Prostate gland (tissue), 2 donors: ENCODE measurements at places on chromosomes 2 and 18. TPM values are rescaled to one million over a fixed set of nuclear protein-coding genes. Genes with fewer than 3 reads are reported as not detected.

DNA sequence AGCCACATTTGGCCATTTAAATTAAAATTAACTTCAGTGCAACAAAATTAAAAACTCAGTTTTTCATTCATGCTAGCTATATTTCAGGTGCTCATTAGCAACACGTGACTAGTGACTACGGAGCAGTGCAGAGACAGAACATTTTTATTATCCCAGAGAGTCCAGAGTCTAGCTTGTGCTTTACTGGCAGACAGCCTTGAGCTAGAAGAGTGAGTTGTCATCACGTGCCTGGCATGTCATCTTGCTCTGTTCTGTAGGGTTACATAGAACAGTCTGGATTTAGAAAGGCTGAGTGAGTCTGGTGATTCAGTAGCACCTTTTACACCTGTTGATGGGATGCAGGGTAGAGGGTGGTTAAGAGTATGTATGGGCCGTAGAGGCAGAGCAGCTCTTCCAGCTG lies 136.9 kb upstream of the IL1R2 start:
- no peak for DNase-seq

DNA sequence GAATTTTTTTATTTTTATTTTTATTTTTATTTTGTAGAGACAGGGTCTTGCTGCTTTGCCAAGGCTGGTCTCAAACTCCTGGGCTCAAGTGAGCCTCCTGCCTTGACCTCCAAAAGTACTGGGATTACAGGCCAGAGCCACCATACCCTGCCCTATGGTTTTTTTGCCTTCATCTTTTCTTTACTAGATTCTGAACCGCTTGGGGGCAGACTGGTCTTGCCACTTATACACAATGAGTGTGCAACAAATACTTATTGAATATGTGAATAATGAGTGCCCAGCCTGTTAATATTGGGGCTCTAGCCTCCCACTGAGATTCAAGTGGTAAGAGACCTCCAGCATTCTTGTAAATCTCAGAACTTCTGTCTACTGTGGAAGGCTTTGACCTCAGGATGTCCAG lies 3.9 kb downstream of the NCK2 start:
- DNase-seq = no peak

Gene TBR1
- total RNA-seq = 0.45 TPM

Gene IFIH1
- total RNA-seq = 13.1 TPM

Gene FBXO36
- 5.6 TPM for total RNA-seq

GRCh38 chr2:241817126-241817820 lies 8.3 kb downstream of the NEU4 start:
- DNase-seq = no peak

GRCh38 chr2:120244656-120245519 lies 7.8 kb upstream of the RALB start:
- no peak for DNase-seq

Gene ADD2
- total RNA-seq = 3.1 TPM

Gene ANKRD36B
- 57.9 TPM for total RNA-seq

GRCh38 chr2:24521162-24521857 lies 30.3 kb downstream of the NCOA1 start:
- DNase-seq = no peak

Gene TCF7L1
- total RNA-seq = 2.6 TPM

DNA sequence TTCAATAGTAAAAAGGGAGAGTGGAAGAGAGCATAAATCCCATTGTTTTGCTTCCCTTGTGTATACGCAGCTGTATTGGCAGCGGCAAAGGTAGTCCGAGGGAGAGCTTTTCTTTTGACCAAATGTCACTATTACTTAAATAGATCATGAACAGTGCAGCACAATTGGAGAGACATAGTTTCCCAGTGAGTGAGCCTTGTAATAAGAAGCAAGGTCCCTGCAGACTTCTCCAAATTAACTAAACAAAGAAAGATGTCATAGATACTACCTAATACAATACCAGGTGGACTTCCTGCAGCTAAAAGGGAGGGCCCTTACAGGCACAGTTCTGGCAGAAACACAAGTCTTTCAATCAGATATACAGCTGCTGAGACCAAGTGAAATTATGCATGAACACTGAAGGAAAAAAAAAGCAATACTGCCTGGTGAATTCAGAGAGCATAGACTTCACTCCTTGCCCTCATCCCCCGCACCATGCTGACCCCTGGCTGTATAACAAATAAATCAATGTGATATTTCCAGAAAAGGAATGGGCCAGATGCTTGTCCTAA lies 404.7 kb upstream of the CDH2 start:
- DNase-seq = no peak

DNA sequence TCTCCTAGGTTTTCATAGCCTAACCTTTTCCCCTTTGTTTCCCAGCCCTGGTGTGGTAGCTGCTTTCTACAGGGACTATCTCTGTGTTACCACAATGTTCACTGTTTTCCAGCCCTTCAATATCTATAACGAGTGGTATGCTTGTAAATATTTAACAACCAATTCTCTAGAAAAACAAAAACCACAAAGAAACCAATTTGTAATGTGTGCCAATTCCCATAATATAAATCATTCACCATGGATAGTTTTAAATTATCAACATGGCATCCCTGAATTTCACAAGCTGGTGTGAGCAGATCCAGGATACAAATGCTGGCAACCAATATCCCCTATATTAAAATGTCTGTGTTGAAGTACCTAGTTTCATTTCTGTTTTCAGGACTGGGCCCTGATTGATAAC lies 207.5 kb upstream of the FBXO11 start:
- DNase-seq = no peak

- no peak for DNase-seq
Measured at GRCh38 chr2:149170156-149170555, 131.7 kb downstream of the LYPD6B start.

- DNase-seq = no peak
Measured at GRCh38 chr18:31680433-31680811, 4.0 kb downstream of the B4GALT6 start.

GRCh38 chr2:55490554-55490953 lies 29.0 kb upstream of the CFAP36 start:
- no peak for DNase-seq

DNA sequence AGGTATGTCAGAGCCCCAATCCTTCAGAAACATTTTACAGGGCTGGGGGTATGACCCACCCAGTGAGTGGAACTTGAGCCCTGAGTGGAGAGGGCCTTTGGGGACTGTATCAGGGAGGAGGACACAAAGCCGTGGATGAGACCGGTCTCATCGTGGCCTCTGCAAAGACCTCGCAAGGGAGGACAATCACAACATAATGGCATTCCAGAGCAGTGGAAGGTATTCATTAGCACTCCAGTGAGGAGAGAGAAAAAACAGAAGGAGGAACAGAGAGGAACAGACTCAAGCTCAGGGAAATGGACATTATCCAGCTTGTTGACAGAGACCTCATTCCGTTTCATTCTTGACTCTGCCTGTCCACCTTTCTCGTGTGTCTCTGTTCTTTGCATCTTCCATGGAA lies 38.8 kb upstream of the CTAGE1 start:
- no peak for DNase-seq

DNA sequence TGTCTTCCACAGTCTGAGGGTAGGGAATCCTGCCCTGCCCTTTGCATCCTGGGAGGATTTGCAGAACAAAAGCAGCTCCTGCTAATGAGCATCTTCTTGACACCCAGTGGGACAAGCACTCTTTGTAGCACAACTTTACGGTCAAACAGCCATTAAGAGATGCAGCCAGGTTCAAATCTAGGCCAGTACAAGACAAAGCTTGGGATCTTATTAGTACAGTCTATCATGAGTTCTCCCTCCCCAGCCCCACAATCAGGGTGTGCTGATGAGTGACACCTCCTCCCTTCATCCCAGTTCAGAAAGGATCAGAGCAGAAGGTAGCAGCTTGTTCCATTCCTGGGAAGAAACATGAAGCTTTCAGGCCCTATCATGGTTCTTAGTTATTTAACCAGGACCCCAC lies 41.9 kb downstream of the MARCO start:
- no peak for DNase-seq

GRCh38 chr2:223969856-223970255 lies 12.6 kb downstream of the MRPL44 start:
- no peak for DNase-seq

GRCh38 chr2:187920511-187920910 lies 366.3 kb upstream of the TFPI start:
- no peak for DNase-seq

DNA sequence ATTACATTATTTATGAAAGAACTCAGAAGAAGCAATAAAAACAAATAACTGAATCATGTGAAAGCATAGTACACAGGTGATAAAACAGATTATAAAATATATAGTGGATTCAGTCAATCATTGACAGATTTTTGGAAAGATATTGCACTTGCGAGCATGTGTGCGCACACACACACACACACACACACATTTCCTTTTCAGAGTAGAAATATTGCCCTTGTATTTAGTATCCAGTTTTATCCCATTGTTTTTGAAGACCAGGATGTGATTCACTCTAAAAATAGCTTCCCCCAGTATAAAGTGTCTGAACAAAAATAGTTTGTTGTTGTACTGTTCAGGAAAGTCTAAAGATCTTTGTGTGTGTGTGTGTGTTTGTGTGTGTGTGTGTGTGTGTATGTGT lies 145.5 kb downstream of the CALCRL start:
- no peak for DNase-seq

- no peak for DNase-seq
Measured at GRCh38 chr2:219163156-219163555, 2.5 kb upstream of the NHEJ1 start.

DNA sequence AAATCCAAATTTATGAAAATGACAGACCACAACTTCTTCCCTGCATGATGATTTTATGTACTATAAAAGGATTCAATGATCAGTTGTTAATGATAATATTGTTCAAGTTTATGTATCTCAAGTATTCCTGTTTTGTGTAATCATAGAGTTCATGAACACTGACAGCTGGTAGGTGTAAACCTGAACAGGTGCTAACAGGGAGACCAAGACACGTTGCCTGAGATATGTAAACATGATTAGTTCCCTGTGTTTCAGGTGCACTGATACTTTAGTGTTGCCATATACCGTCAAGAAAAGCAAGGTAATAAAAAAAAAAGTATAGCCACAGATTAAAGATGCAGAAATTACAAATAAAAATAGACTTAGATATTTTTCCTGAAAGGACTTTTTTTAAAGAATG lies 131.8 kb downstream of the BAZ2B start:
- no peak for DNase-seq

Gene DSG2
- total RNA-seq = 19.5 TPM

- DNase-seq = no peak
Measured at GRCh38 chr2:65355186-65355831, 77.1 kb downstream of the SPRED2 start.

GRCh38 chr2:26279886-26280285 lies 35.1 kb downstream of the HADHB start:
- no peak for DNase-seq

GRCh38 chr2:21819454-21819853 lies 695.7 kb downstream of the TDRD15 start:
- no peak for DNase-seq

- DNase-seq = no peak
Measured at GRCh38 chr2:43724728-43725526, 48.7 kb upstream of the C1GALT1C1L start.

Gene GALR1
- 0.34 TPM for total RNA-seq

DNA sequence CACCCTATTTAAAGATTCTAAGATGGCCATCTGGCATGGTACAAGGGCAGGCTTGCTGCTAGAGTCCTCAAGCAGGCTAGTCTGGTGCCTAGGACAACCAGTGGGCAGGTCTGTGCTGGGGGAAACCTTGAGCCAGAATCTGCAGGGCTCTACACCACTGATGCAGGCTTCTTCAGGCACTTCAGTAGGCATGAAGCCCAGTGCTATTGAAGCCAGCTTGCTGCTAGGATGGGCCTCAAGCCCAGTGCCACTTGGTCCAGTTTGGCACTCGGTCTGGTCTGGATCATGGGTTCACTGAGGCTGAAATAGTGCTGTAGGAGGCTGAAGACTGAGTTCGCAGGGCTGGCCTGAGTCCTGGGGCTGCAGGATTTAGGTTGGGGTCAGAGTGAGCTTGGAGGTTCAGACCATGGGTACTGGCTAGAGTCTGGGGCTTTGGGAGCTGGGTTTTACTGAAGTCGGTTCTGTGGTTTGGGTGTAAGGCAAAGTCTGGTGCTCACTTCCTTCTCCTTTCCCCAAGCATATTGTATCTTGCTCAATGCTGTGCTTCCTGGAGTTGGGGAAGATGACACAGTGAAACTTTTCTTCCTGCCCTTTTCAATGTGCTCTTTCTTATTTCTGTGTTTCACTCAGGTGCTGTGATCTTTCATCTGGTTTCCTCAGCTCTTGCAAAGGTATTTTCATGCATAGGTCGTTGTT lies 41.2 kb downstream of the SP100 start:
- DNase-seq = no peak

Gene GCKR
- total RNA-seq = 0.87 TPM

Gene EPHA4
- 88.8 TPM for total RNA-seq

GRCh38 chr2:41896186-41896846 lies 151.5 kb upstream of the PKDCC start:
- DNase-seq = no peak

Gene PNKD
- 103 TPM for total RNA-seq

DNA sequence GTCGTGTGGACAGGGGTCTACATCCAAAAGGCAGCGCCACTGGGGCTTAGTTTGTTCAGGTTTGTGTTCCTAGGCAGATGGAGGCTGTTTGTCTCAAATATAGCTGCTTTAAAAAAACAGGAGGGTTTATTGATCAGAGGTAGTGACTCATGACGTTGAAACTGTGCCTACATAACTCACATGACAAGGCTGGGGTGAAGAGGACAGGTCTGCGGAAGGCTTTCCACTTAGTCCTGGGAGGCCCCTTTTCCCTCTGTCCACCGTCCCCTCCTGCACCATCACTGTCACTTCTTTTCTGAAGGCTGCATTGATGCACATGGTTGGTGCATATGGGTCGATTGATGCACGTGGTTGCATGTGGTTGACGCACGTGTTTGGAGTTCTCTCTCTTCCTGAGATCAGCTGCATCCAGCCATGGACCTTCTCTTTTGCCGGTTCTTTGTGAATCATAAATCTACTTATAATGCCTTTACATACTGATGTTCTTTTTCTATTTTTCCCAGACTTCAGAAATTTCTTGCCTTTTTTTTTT lies 10.9 kb downstream of the SH3RF3 start:
- no peak for DNase-seq

Gene ZNF385B
- 35.7 TPM for total RNA-seq

DNA sequence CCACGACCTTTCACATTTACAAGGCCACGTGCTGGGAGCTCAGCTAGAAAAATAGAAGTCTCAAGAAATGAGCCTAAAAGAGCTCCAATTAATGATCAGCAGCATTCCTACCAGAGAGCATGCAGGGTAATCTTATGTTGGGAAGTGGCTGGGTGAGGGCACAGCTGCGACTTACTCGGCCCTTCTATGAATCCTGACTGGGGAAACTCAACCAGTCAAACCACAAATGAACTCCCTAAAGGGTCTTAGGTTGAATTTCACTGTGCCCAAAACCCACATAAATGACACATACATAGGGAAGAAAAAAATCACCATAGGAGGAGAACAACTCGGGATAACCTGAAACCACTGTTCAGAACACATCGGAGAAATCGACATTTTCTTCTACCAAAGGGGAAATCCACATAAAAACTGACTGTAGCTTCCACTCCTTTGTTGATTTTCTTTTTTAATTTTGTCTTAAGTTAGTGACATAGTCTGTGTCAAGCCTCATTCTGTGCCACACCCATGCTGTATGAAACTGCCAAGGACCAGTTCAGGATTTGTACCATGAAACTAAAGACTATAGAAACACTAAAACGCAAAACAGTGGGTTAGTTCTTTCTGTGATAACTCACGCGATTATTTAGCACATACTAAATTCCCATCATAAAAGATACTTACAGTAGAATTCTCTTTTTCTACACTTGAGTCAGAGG lies 54.7 kb downstream of the UXS1 start:
- DNase-seq = no peak

GRCh38 chr18:79645291-79645983 lies 34.2 kb upstream of the CTDP1 start:
- no peak for DNase-seq

GRCh38 chr2:78992451-78992806 lies 33.1 kb upstream of the REG3G start:
- DNase-seq = no peak
